ENCODE measurements at places on chromosomes 11 and 22.

- no peak for DNase-seq
These were observed 1122.8 kb upstream of the CCDC90B start for GRCh38 chr11:84408946-84409411.

- DNase-seq = no peak
These were observed 18.9 kb upstream of the YPEL1 start for GRCh38 chr22:21754523-21754922.

DNA sequence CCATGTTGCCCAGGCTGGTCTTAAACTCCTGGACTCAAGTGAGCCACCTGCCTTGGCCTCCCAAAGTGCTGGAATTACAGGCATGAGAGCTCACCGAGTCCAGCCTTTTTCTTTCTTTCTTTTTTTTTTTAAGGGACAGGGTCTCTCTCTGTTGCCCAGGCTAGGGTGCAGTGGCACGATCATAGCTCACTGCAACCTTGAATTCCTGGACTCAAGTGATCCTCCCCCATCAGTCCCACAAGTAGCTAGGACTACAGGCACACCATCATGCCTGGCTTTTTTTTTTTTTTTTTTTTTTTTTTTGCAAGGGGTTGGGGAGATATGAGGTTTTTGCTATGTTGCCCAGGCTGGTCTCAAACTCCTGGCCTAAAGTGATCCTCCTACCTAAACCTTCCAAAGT is 78.5 kb downstream of the MRTFA start:
- DNase-seq = no peak

DNA sequence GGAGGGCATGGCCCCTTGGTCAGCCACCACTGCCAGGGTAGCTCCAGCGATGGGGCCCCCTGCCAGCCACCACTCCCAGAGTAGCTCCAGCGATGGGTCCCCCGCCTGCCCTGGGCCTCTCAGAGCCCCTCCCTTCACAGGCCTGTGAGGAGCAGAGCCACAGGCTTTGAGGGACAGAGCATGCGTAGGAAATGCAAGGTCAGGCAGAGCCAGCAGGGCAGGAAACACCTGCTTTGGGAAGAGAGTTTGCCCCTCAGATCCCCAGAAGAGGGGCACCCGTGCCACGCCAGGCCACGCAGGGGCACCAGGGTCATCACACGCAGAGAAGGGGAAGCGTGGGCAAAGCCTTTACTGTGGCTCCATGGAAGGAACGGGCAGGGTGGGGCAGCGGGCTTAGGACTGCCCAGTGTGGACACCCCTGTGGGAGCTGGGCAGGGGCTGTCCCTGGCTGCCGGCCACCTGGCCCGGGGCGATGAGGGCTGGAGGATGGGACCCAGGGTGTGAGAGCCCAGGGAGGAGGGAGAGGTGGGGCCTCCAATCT is 477.8 kb downstream of the BRD1 start:
- DNase-seq = no peak

DNA sequence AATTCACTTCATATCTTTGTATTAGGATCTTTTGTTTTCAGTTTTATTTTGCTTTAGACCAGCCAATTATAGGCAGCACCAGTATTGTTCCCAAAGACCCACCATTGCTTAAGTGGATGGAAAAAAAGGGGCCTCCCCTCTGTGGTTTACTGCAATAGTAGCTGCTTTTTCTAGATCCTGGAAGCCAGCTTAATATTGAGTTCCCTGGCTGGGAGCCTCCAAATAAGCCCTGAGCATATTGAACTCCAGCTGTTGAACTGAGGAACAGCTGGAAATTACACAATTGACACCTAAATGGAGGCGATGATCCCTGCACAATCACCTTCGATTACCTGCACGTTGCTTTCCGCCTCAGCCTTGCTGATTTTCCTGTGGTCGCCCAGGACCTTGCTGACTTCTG is 576.0 kb downstream of the SOX6 start:
- DNase-seq = no peak

GRCh38 chr11:67253872-67254624 is 12.2 kb upstream of the GRK2 start:
- no peak for DNase-seq

GRCh38 chr11:102147015-102147414 is 36.8 kb downstream of the YAP1 start:
- no peak for DNase-seq

GRCh38 chr11:72958791-72959190 is 144.6 kb downstream of the ATG16L2 start:
- no peak for DNase-seq

Data from stimulated activated CD8-positive, alpha-beta memory T cell treated with anti-CD3 and anti-CD28 coated beads, Interleukin-7, amount 100 ng/mL, for 1 hour (primary cell).